HL-60 (cell line): ENCODE measurements at places on chromosomes 1 and 21.

- peak; percentile 36 for DNase-seq
Observed at GRCh38 chr1:93033785-93034184, 45.3 kb upstream of the MTF2 start.

DNA sequence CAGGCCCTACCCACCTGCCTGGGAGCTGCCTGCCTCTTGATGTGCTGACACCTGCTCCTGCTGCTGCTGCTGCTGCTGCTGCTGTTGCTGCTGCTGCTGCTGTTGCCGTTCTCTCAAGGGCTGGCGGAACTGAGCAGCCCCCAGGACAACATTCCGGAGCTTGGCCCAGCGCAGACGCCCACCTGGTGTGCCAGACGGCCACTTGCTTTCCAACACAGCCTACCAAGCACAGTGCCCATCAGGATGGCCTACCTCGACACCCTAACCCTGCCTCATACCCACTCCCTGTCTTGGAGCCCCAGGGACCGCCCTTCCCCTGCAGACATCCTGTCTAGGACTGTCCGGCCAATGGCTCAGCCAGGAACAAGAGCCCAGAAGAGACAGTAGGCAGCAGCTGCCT, 11.8 kb downstream of the DENND4B start:
- DNase-seq: no peak

DNA sequence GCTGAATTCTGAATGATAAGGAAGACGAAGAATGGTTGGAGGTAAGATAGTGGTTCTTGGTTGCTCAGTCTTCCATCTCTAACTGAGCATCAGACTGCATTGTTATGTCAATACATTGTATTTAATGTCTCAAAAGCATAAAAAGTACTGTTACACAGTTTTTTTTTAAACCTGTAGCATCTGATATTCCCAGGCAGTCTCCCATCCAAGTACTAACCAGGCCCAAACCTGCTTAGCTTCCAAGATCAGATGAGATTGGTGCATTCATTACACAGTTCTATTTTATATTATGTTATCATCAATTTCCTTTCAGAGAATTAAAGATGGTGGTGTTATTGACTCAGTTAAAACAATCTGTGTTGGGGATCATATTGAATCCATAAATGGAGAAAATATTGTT, 48.9 kb downstream of the GIPC2 start:
- DNase-seq: no peak

DNA sequence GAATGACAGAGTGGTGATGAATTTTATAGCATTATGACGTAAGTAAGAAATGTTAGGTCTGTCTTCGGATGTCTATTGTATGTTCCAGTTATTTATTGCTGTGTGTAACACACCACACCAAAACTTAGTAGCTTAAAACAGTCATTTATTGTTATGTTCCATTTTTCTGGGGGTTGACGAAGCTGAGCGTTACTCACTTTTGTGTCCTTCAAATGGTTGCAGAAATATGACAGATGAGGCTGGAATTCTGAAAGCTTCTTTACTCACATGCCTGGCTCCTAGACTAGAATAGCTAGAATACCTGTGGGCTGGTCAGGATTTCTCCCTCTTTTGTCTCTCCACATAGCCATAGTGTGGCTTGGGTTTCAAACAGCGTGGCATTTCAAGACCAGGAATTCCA, 62.1 kb upstream of the S1PR1 start:
- no peak for DNase-seq

DNA sequence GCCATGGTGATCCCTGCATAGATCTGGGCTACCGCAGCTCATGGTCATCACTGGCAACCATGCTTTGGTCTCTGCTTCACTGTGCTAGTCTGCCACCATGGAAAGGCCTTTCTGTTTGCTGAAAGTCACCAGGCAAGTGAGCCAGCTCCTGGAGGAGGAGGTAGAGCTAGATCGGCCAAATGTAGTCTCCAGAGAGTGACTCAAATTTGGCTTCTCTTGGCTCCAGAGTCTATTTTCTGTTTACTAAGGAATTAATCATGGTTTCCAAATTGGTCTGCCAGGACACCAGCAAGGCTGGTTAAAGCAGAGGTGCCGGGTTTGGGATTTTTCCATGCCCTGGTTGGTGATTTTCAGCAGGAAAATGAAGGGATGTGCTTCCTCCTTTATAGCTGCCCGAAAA, 52.7 kb upstream of the IVNS1ABP start:
- DNase-seq: no peak

DNA sequence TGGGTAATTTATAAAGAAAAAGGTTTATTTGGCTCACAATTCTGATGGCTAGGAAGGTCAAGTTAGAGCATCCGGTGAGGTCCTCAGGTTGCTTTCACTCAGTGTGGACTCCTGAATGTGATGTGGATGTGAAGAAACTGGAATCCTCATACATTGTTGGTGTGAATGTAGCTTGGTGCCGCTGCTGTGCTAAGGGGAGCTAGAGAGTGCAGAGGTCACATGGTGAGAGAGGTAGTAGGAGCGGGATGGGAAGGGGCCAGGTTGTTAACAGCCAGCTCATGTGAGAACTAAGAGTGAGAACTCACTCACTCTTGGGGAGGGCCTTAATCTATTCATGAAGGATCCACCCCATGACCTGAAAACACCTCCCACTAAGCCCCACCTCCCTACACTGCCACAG, 21.8 kb downstream of the ITSN1 start:
- no peak for DNase-seq

DNA sequence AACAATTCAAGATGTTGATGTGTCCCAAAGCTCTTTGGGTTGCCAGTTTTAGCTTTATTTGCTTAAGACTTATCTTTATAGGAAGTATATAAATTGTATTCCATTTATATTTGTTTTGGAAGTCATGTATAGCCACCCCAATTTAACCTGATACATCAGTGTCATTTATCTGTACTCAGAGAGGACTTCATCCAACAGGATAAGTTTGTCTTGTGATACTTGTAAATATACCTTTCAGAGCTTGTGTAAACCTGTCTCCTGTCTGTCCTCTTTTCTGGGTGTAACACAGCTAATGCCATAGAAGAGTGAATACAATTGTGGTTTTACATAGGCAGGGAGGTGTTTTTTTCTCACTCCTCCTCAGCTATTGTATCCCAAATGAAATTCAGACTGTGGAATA, 10.4 kb downstream of the PTGFR start:
- DNase-seq: no peak

GRCh38 chr21:46226146-46226545, 2.4 kb downstream of the LSS start:
- DNase-seq: no peak

DNA sequence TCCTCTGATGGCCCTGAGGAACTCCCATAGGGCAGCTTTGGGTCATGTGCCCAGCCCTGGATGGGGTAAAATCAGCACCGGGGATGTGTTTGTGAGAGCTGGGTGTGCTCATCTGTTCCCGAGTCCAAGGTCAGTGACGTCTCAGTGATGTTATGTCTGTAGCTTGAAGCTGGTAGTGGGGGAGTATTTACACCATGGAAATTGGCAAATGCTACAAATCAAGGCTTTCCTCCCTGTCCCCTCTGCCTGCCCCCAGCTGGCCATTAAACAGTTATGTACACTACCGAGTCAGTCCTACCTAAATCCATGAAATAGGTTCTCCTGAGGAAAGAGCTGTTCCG, 117.8 kb upstream of the SLC25A33 start:
- no peak for DNase-seq

DNA sequence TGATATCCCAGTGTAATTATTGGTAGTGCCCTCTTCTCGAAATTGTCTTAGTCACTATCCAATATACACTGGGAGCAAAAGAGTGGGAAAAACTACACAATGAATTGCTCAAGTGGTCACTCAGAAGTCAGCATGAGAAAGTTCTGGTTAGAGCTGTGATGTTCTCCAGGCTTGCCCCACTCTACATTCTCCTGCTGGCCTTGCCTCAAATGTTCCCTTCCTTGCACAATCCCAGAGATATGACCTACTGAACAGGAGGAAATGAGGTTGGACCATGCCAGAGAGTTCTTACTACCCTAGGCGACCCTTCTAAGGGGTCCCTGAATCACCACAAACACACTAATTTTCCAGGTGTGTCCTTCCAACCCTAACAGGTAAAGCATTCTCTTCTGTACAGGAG, 40.8 kb downstream of the GLUL start:
- no peak for DNase-seq

GRCh38 chr1:160219062-160219929, 14.1 kb downstream of the PEA15 start:
- DNase-seq: no peak

- no peak for DNase-seq
Observed at GRCh38 chr1:165895451-165895871, 68.0 kb downstream of the UCK2 start.

DNA sequence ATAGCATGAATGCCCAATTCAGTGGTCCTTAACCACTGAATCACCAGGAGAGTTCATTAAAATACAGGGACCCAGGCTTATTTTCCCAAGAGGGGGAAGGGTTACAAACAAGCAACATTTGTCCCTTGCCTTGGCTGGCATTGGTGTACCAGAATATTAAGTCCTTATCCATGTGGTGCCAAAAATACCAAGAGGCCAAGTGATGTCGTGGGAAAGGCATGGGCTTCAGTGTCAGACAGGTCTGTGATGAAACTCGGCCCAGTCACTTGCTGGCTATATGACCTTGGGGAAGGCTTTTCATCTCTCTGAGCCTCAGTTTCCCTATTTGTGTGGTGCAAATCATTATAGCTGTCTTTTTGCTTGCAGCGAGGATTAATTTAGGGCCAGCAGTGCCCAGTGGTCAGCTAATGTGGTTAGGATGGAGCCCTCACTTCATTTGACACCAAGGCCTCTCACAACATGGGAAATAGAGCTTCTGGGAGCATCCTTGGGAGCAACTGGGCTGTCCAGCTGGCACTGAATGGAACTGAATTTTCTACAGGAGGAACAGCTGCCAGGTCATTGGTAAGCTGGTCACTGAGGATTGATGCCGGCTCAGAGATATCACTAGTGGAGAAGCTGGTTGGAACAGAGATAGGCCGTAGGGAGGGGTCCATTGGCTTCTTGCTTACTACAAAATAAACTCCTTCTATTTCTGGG, 77.2 kb upstream of the PPP2R5A start:
- DNase-seq: no peak

GRCh38 chr1:203041351-203041932, 15.2 kb downstream of the PPFIA4 start:
- no peak for DNase-seq

- DNase-seq: no peak
Observed at GRCh38 chr1:233730809-233731208, 116.9 kb downstream of the KCNK1 start.

DNA sequence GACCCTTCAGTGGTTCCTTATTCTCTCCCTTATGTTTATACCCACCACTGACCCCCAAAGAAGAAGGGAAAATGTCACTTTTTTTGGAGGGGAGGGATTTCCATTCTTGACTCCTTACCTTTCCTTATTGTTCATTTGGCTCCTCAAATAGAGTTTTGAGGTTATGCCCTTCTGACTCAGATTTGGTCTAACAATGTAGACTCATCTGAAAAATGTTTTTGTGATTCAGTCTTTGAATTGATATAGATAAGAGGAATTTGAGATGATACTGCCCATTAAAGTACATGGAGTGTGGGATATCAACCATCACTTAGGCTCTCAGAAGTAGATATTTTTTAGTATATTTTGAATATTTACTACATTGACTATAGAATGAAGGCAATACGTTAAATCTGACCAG, 16.1 kb downstream of the USP1 start:
- DNase-seq: no peak

DNA sequence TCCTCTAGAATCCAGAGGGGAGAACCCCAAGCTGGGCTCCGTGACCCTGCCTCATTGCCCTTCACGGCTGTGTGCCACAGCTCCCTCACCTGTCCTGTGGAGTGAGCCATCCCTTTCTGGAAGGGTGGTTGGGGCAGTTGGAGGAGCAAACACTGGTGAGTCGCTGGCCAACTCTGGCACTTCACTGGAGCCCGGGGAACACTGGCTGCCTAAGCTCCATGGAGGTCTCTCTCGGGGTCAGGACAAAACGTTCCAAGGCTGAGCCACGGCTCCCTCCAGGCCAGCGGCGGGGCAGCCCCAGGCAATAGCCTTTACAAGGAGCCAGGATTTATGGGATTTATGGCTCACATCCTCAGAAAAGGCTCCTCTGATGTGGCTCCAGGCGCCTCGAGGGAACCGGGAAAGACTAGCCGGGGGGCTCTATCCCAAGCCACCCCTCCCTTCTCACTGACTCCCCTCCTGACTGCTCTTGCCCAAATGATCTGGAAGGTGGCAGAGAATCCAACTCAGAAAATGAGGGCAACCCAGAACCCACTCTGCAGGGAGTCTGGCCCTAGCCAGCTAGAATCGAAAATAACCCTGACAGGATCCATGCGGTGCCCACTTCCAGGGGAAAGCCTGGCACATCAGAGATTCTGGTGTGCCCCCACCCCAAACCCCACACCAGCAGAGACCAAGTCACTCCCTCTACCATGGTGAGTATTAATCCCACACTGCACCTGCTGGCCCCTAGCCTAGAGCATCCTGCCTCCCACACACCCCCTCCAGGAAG, 75.2 kb downstream of the GLIS1 start:
- DNase-seq: no peak

DNA sequence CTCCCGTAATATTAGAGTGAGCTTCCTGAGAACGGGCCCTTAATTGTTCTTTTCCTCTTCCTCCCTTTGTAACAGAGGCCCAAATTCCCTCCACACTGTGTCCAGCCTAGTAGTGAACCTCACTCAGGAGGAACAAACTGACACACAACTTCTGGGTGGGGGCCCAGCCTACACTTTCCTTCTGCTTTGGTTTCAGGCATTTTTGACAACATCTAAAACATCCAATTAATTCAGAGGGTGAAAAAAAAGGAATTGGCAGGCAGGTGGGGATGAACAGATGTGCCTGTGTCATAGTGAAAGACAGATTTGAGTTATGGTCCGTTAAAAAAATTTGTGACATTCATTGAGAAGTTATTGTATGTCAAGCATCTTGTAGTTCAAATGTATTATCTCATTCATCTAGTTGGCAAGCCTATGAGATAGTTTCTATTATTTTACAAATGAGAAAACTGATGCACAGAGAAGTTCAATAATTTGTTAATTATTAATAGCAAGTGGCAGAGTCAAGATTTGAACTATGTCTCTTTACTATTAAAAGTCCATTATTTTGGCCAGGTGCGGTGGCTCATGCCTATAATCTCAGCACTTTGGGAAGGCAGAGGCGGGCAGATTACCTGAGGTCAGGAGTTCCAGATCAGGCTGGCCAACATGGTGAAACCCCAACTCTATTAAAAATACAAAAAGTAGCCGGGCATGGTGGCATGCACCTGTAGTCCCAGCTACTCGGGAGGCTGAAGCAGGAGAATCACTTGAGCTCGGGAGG, 41.6 kb upstream of the LRIG2 start:
- DNase-seq: no peak

GRCh38 chr1:9438431-9439073, 100.7 kb upstream of the SLC25A33 start:
- peak; percentile 58 for DNase-seq

- no peak for DNase-seq
Observed at GRCh38 chr1:187876775-187877174, 1048.0 kb downstream of the PLA2G4A start.

GRCh38 chr21:28308516-28308915, 684.2 kb downstream of the LTN1 start:
- DNase-seq: no peak

GRCh38 chr1:16080422-16081150, 7.1 kb upstream of the FAM131C start:
- DNase-seq: no peak
